ENCODE measurements at places on chromosomes 12 and 14. TPM values are rescaled to one million over a fixed set of nuclear protein-coding genes. Genes with fewer than 3 reads are reported as not detected.

The TMEM132C gene
- polyA plus RNA-seq, result 1.8 TPM

The KLHL33 gene
- 0.35 TPM for polyA plus RNA-seq

The MYO1H gene
- polyA plus RNA-seq, result 1.4 TPM

The TEX52 gene
- polyA plus RNA-seq, result 0.35 TPM

The SRGAP1 gene
- polyA plus RNA-seq, result 24.0 TPM

DNA sequence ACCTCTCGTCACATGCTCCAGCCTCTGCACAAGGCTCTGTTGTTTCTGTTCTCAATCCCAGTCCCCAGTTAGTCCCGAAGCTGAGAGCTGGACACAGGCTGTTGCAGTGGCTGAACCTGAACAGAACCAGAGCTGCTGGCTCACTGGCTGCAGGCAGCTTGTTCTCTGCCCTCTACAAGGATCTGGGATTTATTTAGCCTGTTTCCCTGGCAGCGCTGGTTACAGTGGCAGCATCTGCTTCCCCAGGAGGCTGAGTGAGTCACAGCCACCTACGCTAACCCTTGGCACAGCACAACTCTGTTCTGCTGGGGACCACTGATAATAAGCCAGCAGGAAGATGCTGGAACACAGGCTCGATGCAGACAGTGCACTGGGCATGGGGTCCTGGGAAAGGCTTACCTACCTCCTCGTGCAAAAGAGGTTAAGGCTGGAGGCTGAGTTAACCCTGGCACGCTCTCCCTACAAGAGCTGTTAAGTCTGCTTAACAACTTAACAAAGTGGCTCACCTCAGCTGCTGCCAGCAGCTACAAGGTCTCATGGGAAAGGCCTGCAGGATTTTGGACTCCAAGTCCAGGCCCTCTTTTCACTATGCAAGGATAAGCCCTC lies 299.6 kb downstream of the PCNX1 start:
- no peak for DNase-seq

DNA sequence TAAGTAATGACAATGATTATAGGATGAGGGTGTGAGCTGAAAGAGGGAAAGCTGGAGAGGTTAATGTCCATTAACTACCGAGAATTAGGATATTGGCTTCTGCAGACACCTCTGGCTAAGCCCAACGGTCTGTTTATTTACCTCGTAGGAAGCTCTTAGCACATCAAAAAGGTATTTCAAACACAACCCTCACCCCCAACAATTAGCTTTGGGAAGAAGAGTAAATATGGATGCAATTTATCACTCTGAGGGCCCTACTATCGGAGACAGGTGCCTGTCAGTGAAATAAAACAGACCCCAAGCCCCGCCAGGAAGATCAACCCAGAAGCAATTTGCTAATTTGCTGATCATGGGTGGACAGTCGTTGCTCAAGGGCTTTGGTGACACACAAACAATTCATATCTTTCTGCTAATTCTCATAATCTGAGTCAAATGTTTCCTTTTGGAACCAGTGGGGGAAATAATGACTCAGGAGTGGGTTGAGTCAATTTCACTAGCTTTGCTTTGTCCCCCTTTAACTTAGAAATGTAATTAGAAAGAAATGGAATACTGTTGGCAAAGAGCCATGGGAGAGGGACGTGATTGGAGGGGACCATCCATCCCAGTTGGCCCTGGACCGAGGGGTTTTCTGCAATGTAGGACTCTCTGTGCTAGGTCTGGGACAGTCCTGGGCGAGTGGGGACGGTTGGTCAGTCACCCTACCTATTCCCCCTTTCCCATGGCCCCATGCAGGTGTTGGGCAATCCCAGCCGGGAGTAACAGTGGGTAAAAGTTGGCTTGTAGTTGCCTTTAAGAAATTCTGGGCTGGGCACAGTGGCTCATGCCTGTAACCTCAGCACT lies 99.1 kb upstream of the MED13L start:
- no peak for DNase-seq

DNA sequence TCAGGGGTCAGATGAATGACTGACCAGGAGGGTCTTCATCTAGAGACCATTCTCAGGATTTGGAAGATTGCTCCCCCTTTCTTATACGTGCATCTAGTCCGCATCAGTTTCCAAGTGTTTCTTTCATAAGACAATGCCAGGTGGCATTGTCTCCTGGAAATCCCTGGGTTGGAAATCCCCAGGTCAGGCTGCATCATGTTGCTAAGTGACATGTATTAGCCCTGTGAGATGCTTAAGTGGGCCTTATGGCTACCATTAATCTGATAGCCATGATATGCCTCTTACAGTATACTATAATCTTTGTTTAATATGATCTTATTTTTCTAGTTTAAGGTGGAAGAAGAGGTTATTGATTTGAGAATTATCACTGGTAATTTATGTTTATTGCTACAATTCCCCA lies 92.8 kb downstream of the DIO3 start:
- no peak for DNase-seq

DNA sequence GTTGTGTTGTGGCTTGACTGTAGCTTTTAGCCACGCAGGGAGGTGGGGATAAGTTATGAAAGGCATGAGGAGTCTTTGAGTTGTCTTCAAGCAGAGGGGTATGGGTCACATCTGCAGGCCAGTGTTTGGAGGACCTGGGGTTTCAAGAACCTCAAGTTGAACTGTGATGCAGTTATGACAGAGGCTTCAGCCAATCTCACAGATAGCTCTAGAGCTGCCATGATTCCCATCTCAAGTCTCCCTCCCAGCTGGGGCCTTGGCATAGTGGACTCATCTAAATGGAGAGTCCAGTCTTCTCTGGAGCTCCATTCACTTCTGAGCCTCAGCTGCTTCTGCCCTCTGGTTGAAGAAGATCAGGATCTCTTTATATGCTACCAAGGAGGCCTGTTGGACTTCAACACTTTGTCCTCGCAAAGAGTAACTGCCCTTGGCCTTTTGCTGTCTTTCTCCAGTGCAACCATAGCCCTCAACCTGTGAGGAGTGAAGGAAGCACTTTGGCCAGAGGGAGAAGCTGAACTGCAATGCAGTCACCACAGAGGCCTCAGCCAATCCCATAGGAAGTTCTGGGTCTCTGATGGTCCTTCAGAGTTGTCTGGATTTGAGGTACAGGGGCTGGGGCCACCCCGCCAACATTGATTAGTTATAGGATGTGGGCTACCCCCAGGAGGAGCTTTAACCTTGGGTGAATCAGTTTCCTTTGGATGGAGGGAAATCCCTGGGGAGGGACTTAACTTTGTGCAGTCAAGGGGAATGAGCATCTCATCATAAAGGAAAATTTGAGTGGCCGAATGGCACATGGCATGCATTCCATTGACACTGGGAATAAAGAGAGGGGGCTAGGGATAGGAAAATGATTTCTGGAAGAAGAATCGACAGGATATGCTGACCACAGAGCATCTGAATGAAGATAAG lies 230.5 kb downstream of the PCNX1 start:
- no peak for DNase-seq

- DNase-seq, result no peak
These were observed 888 bp downstream of the CCDC88C start for GRCh38 chr14:91416744-91417119.

- DNase-seq, result no peak
These were observed 23.5 kb downstream of the APPL2 start for GRCh38 chr12:105212438-105212837.

DNA sequence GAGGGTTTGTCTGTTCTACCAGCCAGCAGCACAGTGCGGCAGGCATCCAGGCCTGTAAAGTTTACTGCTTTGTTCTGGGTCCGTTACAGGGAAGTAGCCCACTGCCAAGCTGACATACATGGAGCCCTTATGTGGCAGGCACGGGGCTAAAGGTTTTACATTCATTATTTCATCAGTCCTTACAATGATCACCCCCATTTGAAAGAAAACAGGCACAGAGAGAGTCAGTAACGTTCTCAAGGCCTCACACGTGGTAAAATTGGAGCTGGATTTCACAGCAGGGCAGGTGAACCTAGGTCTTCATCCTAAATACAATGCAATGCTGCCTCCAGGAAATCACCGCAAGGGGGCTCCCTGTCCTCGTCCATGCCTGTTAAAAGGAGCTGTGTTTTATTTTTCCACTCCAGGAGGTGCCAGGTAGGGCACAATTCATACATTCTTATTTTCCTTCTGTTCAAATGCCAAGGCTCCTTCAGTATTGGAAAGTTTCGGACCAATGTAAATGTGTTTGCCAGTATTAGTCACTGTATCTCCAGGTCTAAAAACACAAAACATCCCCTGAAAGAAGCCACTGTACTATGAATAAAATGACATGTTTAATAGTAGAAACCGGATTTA lies 172.2 kb upstream of the GZMB start:
- no peak for DNase-seq

Measured in right renal cortex interstitium (tissue), 3 donors.